ENCODE measurements at places on chromosomes 1 and 21.

- peak; percentile 59 for DNase-seq
Measured at GRCh38 chr1:210446479-210446878, 117.8 kb downstream of the HHAT start.

DNA sequence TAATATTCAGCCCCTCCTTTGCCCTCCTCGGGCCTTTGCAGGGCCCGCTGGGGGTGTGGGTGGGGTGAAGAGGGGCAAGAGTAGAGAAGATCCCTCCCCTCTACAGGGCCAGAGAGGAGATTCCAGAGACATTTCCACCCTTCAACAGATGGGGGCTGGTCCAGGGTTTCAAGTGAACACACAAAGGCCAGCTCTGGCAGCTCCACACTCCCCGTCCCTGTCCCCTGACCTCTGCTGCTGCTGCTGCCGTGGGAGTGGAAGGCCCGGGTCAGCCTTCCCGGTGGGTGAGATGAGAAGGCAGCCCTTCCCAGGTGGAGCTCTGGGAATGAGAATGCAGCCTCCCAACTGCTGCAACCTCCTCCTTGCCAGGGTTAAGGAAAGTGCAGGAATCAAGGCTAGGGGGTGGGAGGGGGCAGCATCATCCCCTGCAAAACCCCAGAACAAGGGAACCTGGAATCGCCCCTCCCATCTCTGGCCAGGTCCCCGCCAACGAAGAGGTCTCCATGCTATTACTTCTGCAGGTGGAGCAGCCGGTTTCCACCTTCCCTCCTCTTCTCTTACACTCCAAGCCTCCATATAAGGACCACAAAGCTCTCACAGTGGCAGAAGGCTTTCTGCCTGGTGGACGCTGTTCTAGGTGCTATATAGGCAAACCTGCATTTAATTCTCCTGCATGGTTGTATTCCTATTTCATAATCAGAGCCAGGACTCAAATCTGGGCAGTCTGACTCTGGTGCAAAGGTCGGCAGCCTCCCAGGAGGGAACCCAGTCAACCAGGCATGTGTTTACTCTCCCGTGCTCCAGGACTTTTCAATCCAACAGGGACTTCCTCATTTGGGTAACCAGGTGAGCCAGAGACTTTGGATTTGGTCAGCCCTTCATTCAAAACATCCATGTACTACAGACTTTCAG lies 22.9 kb upstream of the ARHGEF10L start:
- DNase-seq, result no peak

DNA sequence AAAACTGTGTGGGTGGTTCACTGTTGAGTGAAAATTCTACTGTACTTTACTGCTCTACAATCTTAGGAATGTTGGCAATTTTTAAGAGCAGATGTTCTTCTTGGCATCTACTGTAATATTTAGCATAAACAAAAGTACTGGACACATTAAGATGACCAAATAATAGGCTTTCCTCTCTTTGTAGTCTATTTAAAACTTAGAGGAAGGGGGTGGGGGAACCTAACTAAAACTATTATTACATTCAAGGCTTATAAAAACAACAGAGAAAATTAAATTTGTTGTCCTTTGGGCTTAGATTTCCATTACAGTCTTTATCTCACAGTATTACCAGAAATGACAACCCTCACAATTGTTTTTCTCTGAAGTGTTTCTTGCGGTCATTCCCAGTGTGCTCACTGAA lies 181.2 kb downstream of the PLPPR4 start:
- DNase-seq, result no peak

DNA sequence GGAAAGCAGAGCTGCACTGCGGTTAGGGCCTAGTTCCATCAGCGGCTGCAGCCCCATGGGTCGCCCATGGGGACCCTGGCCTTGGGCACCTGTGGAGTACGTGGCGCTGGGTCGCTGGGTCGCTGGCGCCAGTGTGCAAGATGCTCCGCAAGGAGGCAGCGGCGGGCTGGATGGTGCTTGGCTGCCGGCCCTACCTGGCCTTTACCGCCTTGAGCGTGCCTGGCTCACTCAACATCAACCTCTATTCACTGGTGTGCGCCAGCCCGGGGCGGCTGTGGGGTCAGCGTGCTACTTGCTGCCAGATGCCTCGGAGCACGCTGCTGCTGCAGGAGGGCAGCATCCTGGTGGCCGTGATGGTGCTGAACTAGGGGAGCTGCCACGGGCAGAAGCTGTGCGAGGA lies 85.1 kb upstream of the RHOU start:
- no peak for DNase-seq

GRCh38 chr1:221717485-221717853 lies 24.4 kb downstream of the DUSP10 start:
- DNase-seq, result no peak

- DNase-seq, result peak; percentile 31
Measured at GRCh38 chr1:198641501-198641900, 2.7 kb downstream of the PTPRC start.

GRCh38 chr1:243595527-243596210 lies 254.4 kb downstream of the AKT3 start:
- no peak for DNase-seq

GRCh38 chr21:37233551-37234146 lies 33.5 kb downstream of the VPS26C start:
- DNase-seq, result no peak

DNA sequence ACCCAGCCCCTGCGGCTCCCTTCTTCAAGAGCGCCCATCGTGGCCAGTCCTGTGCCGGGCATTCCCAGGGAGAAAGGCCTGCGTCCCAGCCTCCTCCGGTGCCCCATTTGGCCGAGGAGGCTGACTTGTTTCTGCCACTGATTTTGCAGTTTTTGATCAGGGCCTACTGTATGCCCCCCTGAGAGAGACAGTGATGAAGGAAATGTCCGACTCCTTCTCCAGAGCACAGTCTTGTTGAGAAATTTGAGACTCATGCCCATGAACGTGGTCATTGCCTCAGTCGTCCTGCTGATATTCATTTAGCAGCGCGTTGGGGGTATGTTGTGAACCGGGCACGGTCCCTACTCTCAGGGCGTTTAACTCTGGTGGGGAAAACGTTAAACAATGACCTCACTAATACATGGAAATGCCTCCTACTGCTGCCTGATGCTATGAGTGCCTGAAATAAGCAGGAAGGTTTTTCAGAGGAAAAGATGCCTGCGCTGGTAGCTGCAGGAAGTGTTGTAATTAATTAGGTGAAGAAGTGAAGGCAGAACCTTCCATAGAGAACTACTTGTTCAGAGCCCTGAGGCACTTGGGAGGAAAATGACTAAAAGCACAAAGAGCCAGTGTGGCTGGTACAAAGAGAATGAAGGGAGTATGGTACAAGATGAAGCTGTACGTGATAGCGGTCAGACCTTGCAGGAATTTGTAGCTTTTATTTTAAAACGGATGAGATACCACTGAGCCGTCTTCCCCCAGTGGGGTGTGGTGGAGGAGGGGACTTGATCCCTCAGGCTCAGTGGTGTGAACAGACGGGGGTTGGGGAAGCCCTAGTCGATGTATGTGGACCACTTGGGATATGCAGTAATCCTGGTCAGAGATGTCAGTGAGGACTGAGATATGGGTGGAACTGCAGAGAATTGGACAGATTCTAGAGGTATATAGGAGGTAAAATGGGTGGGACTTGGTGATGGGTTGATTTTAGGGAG lies 730 bp downstream of the ZCCHC17 start:
- no peak for DNase-seq

DNA sequence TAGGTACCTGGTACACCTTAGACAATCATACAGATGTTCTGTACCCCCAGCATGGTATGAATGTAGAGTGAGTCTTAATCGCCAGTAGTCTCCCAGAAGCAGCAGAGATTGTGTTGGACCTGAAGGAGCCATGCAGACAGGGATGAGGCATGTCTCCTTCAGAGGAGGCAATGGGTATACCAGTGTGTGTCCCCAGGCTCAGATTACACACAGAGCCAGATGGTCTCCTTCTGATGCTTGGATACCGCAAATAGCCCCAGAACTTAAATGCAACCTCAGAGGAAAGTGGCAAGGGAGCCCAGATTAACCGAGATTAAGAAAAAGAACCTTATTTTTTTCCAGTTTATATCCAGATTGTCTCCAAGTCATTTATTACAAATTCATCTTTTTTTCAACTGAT lies 96.8 kb upstream of the C21orf91 start:
- DNase-seq, result no peak

DNA sequence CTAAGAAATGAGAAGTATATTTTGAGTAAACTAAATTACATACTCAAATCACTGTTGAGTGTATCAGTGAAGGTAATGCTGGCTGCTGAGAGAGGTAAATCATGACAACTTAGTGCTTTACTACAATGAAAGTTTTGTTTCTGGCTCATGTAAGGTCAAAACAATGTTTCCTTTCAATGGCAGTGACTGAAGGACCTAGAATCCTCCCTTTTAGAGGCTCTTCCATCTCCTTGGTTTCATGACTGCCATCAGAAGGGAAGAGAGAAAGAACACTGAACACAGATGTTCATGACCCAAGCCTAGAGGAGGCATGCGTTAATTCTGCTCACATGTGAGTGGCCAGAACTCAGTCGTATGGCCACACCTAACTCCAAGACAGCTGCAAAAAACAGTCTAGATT lies 130.6 kb downstream of the AKT3 start:
- no peak for DNase-seq

DNA sequence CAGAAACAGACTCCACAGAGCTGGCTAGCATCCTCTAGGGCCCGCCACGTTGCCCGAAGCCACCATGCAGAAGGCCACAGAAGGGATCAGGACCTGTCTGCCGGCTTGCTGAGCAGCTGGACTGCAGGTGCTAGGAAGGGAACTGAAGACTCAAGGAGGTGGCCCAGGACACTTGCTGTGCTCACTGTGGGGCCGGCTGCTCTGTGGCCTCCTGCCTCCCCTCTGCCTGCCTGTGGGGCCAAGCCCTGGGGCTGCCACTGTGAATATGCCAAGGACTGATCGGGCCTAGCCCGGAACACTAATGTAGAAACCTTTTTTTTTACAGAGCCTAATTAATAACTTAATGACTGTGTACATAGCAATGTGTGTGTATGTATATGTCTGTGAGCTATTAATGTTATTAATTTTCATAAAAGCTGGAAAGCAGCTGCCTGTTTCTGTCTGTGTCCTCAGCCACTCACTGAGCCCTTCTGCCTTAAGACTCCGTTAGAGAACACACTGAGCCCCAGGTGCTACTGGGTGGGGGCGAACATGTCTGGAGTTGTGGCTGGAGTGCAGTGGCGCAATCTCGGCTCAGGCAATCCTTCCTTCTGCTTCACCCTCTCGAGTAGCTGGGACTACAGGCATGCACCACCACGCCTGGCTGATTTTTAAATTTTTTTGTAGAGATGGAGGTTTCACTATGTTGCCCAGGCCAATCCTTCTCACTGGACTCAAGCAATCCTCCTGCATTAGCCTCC lies 14.8 kb downstream of the MFSD2A start:
- no peak for DNase-seq

DNA sequence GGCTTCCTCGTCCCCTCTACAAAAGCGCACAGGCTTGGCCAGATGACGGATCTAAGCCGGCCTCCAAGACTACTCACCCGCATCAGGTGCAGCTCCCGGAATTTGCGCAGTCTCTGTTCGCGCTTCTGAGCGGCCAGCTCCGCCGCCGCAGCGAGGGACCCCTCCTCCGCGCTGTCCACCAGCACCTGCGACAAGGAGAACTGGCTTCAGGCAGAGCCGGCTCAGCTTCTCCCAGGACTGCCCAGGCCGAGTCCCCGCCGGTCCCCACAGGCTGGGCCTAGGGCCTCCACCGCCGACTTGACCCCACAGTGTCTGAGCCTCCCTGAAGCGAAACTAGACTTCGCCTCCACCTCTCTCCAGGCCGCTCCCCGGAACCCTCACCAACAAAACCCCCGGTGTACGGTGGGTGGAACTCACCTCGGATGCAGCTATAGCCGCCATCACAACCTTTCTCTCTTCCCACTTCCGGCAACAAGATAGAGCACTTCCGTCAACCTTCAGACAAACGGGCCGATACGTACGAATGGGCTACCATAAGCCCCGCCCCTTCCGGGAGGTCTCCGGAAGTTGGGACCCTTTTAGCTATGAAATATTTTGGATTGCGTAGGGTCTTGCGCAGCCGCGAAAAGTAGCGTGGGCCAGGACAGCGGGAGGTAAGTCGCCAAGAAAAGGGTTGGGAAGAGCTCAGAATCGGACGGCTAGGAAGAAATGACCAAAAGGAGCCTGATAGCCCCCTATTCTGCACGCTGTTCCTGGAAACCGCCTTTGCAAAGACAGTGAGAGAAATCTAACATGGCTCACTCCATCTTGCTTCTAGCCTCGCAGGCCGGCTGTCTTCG lies at the start of gene SYF2:
Gene SYF2 (minus strand): TSS at position 476 of the 839 bp plus-strand sequence. CDS start 35 bp downstream, at position 441.
- DNase-seq, result peak; percentile 86

GRCh38 chr1:224266915-224267856 lies 62.8 kb downstream of the NVL start:
- DNase-seq, result no peak

DNA sequence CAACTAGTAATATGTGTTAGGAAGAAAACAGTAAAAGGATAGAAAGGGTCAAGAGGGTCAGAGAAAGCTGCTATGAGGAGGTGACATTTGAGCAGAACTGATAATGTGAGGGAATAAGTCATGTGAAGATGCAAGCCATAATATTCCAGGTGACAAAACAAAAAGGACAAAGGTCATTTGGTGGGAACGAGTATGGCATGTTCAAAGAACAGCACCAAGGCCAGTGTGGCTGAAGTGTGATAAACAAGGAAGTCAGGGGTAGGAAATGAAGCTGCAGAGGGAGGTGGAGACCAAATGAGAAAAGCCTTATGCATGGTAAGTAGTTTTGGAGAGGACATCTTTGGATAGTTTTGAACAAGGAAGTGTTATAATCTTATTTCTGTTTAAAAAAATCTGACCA lies 46.7 kb downstream of the LPGAT1 start:
- DNase-seq, result no peak

- DNase-seq, result no peak
Measured at GRCh38 chr1:214446772-214447556, 104.4 kb downstream of the PTPN14 start.

- DNase-seq, result no peak
Measured at GRCh38 chr1:175377394-175377793, 184.8 kb upstream of the KIAA0040 start.

DNA sequence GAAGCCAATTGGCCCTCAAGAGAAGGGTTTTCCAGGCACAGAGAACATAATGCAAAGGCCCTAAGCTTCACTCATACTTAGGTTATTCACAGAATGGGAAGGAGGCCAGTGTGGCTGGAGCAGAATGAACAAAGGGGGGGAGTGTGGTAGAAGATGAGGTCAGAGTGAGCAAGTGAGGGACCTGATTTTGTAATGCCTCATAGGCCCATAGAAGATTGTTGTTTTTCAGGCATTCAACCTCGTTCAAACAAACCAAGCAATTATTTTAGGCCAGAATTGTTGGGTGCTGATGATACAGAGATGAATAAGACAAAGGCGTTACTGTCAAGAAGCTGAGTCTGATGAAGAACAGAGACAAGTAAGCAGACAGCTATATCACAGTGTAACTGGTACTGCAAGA lies 54.5 kb upstream of the RAP1A start:
- DNase-seq, result no peak

DNA sequence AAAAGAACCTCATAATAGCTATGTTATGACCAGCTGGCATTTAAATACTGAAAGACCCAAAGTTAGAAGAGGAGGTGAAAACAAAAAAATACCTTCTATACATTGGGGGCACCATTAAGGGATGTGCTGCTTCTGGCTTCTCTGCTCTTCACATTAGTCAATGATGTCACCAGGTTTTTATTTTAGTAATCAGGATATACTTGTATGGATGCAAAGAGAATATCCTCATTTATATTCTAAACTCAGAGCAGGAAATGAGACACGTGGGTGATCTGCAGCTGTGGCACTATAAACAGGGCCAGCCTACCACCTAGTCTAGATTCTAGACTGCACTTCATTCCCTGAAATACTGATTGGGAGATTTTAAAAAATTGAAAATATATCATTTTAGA lies 51.2 kb downstream of the WLS start:
- DNase-seq, result no peak

All from activated T-cell treated with anti-CD3 and anti-CD28 coated beads, Interleukin-2, amount 50 U/mL, for 1 hour (primary cell).